ENCODE measurements at places on chromosomes 16 and 17.

GRCh38 chr17:79749156-79749815 is 18.5 kb downstream of the ENPP7 start:
- peak; percentile 13 for DNase-seq

DNA sequence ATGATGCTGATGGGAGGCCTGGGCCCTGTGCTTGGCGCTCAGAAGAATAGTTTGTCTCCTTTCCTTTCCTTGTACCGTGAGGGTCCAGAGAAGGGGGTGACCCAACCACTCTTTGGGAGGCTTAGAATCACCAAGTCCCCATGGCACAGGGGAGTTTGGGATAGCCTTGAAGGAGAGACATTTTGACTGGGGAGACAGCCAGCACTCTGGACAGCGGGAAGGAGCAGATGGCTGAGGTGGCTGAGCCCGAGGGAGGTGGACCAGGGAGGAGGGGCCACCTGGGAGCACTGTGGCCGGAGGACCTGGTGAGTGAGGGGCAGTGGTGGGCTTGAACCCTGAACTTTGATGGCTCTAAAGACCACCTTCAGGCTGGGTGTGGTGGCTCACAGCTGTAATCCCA is 18.2 kb downstream of the MGAT5B start:
- DNase-seq, result no peak

DNA sequence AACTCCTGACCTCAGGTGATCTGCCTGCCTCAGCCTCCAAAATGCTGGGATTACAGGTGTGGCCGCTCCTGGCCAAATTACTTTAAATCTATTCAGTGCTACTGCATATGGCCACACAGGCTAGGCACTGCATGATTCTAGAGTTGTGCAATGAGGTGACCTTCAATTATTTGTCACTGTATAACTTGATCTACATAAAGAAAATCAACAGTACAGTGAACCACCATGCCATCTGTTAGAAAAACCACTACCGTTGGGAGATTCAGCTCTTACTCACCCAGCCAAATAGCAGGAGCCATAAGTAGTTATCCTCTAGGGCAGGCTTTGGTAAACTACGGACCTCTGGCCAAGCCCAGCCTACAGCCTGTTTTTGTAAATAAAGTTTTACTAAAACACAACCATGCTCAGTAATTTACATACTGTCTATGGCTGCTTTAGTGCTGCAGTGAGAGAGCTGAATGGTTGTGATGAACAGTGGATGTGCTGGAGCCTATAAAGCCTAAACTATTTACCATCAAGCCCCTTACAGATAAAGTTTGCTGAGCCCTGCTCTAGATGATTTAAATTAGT is 40.7 kb upstream of the TANC2 start:
- no peak for DNase-seq

GRCh38 chr16:1890024-1890707 is 18.2 kb upstream of the MEIOB start:
- DNase-seq, result no peak

DNA sequence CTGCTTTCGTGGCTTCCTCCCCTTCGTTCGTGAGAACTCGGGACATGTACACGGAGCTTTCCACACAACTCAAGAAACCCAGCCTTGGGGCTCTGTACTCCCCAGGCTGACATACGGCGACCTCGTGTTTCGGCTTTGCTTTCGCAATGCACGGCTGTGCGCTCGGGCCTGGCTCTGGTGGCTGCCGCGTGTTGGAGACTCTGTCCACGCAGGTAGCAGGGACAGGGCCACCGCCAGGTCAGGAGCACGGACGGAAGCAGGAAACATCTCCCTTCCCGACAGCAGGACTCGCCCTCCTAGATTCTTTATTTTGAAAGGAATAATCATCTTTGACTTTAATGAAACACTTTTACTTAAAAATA is 17.3 kb downstream of the UTS2R start:
- no peak for DNase-seq

- DNase-seq, result no peak
These were observed 60.8 kb downstream of the SOCS3 start for GRCh38 chr17:78299049-78299448.

DNA sequence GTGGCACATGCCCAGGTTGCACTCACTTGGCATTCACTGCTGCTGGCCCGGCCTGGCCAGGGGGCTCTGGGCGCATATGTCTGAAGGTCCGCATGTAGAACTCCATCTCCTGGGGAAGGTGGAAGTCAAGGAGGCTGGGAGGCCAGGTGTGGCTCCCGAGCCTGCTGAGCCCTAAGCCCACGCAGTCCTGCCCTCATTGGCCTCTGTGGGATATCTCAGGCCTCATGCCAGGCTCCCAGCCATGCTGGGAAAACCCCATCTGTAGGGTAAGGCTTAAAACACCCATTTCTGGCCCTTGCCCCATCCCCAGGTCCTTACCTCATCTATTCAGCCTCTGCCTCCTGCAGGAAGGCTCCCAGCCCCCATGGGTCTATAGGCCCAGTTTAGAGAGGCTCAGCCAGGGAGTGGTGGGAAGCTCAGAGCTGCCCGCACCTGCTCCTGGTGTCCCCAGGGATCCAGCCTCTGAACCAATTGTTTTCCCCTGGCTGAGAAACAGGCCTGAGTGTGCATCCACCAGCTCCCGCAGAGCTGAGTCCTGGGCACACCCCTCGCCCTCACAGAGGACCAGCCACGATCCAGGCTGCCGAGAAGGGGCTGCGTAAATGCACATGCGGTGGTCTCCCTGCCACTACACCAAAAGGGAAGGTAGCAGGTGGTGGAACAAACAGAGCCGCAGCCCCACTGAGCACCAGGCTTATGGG is 2.3 kb upstream of the TPPP3 start:
- DNase-seq, result no peak

DNA sequence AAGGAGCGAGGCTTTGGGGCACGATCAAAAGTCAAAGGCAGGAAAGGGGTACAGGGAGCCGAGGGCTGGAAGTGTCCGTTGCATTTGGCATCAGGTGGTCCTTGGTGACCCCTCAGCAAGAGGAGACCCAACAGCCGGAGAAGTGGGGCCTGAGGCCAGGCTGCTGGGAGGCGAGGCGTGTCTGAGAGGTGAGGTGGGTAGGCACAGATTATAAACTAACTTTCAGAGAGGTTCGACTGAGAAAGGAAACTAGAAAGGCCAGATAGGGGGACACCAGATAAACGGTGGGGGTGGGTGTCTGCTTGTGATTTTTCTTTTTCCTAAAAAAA is 3.6 kb downstream of the PECAM1 start:
- no peak for DNase-seq

- DNase-seq, result no peak
These were observed 25.3 kb upstream of the PHAF1 start for GRCh38 chr16:67084345-67085028.

- DNase-seq, result no peak
These were observed 790 bp downstream of the BCKDK start for GRCh38 chr16:31108794-31109558.

- DNase-seq, result no peak
These were observed 2.0 kb downstream of the GH1 start for GRCh38 chr17:63916566-63917185.

DNA sequence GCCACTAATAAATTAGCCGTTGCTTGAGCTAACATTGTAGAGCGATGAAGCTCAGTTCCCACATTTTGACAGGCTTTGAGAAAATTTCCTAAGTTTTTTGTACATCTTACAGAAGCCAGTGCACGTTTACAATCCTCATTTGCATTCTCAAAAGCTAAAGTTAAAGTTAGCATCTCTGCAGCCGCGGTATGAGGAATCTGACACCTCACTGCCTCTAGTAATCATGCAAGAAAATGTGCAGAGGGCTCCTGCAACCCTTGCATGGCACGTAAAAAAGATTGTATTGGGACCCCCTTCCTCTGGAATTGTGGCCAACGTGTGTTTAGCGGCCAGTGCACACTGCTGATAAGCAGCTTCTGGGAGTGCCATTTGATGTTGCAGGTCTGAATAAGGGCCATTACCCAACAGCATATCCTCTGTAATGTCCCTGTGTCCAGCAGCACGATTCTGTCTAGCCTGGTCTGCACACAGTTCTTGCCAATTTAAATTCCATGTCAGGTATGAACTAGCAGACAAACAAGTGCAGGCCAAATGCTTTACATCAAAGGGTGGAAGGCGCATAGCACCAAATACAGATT is 12.4 kb upstream of the ZNF689 start:
- no peak for DNase-seq

DNA sequence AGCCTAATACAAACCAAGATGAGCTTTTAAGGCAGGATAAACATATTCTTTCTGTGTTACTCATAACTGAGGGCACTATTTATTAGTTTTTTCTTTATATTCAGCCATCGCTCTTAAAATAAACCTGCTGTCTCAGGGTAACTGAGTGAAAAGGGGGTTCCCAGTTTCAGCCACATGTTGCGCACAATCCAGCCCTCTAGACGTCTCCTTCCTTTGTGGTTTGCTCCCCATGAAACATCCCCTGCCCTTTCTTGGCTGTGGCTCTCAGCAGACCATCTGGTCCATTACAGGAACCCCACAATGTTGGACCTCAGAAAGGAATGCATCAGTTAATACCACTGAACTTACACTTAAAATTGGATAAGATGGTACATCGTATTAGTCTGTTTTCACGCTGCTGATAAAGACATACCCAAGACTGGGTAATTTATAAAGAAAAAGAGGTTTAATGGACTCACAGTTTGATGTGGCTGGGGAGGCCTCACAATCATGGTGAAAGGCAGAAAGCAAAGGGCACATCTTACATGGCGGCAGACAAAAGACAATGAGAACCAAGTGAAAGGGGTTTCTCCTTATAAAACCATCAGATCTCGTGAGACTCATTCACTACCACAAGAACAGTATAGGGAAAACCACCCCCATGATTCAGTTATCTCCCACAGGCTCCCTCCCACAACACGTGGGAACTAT is 12.6 kb upstream of the IL21R start:
- no peak for DNase-seq

DNA sequence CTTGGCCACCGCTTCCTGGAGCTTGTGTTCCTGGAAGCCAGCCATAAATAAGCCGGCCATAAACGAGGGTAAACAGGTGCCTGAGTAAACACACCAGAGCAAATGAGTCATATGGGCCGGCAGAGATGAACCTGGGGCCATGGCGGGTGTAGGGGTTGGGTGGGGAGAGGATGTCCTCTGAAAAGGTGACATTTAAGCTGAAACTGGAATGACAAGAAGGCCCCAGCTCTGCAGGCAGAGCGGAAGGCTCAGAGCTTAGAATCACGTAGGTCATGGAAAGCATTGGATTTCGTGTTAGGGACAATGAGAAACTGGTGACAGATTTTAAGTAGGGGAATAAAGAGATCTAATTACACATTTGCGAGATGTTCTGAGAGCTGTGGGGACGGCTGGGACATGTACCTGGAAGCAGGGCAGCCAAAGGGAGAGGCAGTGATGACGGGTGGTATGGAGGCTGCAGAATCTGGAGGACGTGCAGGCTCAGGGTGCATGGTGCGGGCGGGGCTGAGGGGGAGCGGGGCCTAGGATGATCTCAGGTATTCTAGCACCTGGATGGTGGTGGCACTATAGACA is 8.1 kb upstream of the DNASE1 start:
- no peak for DNase-seq

DNA sequence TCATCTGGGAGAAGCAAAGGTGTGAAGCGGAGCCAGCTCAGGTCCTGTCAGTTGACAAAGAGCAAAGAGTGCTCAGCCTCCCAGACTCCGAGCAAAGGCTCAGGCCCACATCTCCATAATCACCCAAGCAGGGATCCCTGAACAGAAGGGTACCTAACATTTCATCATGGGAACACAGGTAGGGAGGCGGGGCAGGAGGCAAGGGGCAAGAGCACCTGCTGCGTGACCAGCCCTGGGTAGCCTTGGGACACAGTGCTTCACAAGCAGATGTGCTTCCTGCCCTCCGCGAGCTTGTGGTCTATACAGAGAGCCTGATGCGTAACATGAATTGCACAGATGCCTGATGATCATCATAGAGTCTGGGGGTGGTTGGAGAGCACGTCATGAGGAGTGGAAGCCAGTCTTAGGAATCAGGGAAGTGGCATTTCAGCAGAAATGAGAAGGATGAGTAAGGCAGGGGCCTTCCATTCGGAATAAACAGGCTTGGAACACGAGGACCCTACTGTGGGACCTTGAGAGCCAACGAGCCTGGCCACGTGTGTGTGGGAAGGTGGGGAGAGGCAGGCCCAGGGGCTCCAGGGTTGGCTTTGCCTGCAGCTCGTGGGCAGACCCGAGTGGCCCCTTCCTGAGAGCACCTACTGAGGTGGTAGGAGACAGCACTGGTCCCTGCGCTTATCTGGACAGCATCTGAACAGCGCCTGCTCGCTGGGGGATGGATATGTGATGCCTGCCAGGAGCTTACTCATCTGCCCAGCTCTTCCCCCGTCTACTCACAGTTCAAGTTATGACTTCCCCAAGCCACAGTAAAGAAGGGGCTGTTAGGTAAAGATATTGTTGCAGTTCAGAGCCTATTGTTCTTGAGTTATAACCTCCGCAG is 125.8 kb downstream of the CCDC182 start:
- peak; percentile 16 for DNase-seq

- DNase-seq, result no peak
These were observed 112.9 kb downstream of the GP2 start for GRCh38 chr16:20214401-20214800.

DNA sequence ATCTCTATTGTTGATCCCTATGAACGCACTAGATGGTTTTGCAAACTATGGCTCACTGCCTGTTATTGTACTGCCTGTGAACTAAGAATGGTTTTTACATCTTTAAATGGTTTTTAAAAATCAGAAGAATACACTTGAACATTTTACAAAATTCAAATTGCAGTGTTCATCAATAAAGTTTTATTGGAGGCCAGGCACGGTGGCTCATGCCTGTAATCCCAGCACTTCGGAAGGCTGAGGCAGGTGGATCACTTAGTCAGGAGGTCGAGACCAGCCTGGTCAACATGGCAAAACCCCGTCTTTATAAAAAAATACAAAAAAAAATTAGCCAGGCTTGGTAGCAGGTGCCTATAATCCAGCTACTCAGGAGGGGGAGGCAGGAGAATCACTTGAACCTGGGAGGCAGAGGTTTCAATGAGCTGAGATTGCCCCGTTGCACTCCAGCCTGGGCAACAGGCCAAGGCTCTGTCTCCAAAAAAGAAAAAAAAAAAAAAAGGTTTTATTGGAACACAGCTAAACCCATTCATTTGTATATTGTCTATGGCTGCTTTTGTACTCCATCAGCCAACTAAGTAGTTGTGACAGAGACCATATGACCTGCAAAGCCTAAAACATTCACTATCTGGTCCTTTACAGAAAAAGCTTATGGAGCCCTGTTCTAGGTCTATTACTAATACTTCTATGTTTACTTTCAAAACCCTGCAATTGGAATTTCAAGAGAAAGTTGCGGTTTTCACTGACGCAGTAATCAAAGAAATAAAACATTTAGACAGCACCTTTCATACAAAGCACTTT is 18.9 kb downstream of the IKZF3 start:
- DNase-seq, result no peak

GRCh38 chr17:67482764-67483163 is 105.7 kb downstream of the PITPNC1 start:
- no peak for DNase-seq

DNA sequence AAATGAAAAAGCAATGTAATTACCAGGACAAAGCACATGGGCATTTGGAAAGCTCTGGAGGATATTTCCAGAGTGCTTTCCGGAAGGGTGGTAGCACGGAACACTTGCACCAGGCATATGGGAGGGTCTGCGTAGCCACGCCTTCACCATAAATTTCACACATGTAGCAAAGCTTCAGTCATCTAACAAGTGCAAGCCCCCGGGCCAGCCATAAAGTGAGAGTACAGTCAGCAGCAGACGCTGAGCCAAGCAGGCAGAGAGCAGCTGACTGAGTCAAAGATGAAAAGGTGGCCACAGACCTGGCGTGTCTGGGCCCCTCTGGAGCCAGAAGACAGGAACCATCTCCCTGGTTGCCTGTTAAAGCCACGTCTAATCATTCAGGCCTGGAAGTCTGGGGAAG is 130.6 kb downstream of the SEC14L1 start:
- DNase-seq, result no peak

Measured in brain microvascular endothelial cell (primary cell).